ENCODE measurements at places on chromosomes 11 and 22.

GRCh38 chr22:35299673-35300499, at the start of gene TOM1:
Gene TOM1, plus strand, starts transcription at chr22:35299894. Its CDS starts 35 bp downstream, at chr22:35299929.
- peak; percentile 40 for DNase-seq

DNA sequence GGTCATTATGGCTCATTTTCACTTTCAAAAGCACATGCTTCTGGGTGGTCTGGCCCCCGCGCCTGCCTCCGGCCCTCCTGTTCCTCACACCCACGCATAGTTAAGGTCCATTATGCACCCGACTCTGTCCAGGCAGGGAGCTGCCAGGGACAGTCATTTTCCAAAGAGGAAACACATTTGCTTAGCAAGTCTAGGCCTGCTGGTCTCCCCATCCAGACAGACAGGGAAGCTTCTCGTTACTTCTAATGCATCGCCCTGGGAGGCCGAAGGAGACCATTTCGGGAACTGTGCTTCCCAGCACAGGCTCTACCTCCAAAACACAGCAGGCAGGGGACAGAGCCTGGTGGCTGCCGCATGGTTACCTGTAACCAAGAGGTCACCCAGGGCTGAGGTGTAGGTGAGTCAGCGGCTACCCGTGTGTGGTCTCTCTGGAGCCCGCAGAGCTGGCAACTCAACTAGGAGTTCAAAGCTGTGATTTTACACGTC, 87.1 kb upstream of the SHANK2 start:
- DNase-seq, result no peak

DNA sequence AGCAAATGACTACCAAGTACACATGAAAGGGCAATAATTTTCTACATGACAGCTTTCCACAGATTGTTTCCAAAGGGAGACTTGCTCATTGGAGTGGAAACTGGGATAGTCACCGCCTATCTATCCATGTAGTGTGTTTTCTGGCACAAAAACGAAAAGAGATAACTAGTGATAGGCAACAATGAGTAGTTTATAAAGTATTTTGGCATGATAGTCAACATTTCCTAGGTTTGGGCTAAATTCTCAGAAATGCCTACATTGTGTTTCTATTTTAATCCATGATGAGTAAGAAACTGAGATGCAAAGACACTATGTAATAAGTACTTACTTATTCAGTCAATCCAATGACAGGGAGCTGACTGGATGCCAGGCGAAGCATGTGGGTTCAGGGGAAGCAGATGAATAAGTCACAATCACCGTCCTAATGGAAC, 1129.1 kb downstream of the DLG2 start:
- no peak for DNase-seq

DNA sequence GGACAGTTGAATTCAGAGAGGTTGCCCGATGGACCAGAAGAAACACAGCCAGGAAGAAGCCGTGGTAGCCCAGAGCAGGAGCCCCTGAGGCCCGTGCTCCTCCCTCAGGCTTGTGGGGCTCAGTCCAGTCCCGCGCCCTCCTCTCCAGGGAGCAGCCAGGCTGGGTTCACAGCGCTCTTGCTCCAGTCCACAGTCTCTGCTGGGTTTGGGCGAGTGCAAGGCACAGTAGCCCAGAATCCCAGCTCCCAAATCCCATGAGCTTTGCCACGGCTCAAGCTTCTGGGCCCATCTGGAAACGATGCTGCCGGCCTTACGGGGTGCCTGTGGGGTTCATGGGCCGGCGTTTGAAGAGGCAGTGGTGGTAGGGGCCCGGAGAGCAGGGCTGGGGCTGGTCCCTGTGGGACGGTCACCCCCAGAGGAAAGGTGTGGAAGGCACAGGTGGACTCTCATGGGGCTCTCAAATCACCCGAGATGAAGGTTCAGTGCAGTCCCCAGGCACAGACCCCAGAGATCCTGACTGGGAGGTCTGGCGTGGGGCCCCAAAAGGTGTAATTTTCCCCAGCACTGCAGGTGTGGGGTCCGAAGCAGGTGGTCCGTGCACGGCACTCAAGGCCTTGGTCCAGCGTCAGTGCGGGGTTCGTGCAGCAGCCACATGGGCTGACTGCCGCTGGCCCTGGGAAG, 30.6 kb upstream of the ATXN10 start:
- DNase-seq, result no peak

GRCh38 chr22:37462983-37463382, 23.2 kb downstream of the MFNG start:
- no peak for DNase-seq

DNA sequence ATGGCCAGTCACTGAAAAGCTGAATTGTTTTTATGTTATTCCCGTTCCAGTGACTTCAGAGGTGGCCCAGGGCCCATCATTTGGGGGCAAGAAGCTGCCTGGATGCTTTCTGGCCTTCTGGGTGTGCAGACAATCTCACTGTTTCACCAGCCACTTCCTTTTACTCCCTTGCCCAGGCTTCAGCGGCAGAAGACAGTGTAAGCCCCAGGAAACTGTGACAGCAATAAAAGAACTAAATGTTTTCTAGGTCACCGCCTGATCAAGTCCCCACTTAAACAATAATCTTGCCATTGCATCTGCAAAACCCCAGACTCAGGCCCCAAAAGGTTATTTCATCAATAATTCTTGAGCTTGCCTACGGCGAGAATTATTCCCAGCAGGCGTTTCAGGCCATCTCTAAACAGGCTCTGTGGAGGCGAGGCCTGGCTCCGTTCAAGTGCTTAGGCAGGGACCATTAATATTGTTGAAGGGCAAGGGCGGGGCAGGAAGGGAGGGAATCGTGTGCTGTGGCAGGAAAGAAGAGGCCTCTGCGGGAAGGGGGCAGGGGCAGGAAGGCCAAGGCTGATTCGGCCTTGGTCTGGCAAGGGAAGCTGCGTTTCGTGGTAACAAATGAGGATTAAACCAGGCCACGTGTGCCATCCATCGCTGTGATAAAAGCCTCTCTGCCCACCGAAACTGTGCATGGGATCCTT, 252.3 kb downstream of the KIRREL3 start:
- DNase-seq, result no peak

DNA sequence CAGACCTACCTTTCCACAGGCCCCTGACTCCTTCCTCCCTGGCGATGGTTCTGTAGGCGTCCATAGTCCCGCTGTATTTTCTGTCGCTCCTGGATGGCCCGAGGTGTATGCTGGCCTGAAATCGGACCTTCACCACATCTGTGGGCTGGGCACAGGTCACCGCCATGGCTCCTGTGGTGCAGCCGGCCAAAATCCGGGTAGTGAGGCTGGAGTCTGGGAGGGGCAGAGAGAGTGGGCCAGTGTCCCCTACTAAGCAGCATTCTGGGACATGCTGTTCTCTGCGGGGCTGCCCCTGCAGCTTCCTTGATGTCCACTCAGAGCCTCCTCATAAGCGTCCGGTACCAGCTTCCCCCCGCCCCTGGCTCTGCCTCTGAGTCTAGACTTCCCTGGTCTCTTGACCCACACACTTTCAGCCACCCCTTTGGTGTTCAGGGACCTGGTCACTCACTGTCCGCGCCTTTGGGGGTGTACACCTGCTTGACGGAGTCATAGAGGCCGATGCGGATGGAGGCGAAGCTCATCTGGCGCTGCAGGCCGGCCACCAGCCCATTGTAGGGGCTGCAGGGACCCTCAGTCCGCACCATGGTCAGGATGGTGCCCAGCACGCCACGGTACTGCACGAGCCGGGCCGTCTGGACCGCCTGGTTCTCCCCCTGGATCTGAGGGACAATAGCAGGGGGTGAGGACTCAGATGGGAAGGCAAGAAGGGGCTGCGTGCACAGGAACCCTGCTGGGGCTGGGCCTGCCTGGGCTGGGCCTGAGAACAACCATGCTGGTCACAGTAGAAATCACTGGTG, 3.0 kb downstream of the UCP3 start:
- no peak for DNase-seq

- DNase-seq, result no peak
Measured at GRCh38 chr11:35126000-35126878, 12.7 kb upstream of the CD44 start.

DNA sequence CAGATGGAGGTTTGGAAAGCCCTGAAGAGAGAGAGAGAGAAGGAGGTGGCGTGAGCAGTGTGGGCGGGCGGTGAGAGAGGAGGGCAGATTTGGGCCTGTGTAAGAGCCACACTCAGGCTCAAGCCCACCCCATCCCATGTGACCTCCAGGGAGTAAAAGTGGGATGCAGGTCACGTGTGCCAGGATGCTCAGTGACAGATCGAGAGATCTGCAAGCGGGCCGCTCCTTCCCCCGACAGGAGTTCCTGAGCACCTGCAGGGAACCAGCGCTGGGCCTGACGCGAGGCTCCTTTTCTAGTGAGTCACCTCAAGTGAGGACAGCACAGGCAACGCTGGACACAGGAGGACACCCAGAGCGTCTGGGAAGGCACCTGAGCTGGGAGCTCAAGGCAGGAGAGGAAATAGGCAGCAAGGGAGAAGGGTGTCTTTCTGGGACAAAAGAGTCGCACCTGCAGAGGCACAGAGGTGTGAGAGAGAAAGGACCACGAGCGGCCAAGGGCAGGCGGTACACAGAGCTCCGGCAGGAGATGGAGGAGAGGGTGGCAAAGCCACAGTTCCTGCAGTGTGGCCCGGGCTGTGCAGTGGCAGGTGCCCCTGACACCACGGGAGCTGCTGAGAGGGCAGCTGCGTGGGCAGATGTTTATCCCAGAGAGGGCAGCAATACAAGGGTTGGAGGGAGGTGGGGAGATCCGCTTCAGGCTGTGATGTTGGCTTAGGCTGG, 1294.8 kb downstream of the TBC1D22A start:
- no peak for DNase-seq
